NCI-H774 (cell line): ENCODE measurements at places on chromosomes 3 and 15.

DNA sequence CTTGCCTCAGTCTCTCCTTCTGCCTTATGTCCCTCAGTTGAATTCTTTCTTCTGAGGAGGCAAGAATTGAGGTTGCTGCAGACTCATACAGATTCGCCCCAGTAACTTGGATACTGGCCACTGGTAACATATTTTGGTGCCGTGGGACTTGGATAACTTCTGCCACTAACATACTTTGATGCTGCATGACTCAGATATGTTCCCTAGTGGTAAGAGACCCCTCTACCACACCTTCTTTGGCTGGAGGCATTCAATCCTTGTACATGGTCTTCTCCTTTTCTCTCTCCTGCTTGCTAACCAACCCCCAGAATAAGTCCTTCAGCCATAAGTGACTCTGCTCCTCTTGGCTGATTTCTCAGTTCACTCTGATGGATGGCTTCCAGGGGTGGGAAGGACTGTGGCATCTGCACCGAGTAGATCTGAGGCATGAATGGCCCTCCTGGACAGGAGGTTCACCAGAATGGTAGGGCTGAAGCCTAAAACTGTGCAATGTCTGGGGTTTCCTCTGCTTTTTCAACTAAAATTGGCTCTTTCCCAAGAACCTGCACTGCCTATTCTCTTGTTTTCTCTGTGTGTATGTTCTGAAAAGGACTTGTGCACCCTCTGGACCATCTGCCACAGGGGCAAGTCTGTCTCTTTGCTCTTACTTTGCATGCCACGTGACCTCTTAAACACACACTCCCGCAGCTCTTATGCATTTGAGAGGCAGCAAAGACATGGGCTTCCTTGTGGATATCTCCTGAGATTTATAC is 55.5 kb upstream of the FSTL1 start:
- DNase-seq: no peak

DNA sequence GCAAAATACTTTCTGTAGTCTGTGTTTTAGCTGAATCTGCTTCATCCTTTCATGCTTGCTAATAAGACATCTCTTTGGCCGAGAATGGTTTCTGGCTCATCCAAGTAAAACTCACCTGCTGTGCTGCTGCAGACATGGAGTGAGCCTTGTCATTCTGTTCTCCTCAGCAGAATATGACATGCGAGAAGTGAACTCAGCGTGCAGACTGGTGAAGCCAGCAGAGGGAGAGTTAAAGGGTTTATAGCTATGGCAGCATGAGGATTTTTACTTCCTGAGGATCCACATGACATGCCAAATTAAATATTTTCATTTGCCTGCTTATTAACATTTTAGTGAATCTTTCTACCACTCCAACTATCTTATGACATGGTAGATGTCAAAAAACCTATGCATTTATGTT is 658.4 kb upstream of the NECTIN3 start:
- no peak for DNase-seq

DNA sequence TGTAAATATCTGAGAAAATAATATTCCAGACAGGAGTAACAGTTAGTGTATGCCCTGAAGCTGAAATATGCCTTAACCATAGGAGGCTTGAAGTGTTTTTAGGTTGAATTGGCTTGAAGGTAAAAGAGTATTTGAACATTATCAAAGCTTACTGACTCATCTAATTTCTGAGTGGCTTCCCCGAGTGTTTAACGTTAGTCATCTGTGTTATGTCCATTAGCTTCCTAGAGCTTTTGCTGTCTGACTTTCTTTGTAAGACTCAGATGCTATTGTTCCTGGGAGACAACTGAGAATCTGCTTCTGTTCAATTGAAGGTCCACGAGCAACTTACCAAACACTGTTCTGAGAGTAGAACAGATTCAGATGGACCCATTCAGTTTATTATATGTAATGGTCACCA is 656.8 kb upstream of the NECTIN3 start:
- no peak for DNase-seq

GRCh38 chr3:117603097-117603496 is 893.5 kb downstream of the TUSC7 start:
- no peak for DNase-seq

GRCh38 chr15:66763186-66764071 is 61.4 kb downstream of the SMAD6 start:
- DNase-seq: no peak

GRCh38 chr15:67117370-67117769 is 52.0 kb downstream of the SMAD3 start:
- DNase-seq: no peak

DNA sequence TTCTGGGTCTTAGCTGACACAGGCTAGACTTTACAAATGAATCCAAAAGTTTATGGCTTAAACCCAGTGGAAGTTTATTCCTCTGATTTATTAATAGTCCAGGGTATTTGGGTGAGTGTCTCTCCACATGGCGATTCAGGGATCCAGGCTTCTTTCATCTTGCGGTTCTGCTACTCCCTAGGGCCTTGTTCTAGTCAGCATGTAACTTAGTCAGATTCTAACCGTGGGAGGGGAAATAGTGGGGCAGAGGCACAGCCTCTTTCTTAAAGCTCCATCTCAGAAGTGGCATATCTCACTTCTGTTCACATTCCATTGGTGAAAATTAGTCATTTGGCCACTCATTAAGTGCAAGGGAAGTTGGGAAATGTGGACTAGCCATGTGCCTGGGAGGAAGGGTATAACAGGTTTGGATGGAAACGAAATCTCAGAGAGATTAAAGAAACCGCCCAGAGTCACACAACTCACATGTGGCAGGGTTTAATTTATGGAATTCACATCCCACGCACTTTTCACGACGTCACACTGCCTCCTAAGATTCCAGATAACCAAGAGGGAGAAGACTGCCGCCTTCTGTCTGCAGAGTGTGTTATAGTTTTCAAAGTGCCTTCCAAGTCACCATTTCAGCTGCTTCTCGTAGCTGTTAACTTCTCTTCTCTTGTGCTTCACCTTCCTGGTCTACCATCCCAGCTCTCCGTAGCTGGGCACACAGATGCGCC is 11.4 kb upstream of the RASGRF1 start:
- no peak for DNase-seq

DNA sequence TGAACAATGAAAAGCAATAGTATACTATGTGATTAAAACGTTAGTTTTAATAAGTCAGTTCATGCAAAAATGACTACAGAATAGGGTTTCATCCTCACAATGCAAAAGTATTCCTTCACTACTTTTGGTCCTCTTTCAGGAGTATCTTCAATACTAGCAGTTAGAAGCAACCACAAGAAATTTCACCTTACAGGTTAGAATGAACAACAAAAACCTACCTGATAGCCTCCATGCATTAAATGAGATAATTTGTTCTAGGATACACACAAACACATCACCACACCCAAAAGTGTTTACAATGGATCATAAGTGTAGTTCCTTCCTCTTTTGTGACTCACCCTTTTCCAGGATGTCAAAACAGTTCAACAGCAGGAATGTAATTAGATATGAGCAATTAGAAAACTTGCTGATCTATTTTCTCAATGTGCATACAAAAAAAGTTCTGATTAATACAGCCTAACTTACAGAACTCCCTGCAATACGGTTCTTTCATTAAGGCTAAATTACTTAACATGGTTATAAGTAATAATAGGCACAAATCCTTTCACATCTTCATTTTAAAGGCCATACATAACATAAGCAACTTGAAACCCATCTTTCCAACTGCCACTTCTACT is 21.6 kb downstream of the UACA start:
- no peak for DNase-seq
